ENCODE measurements at places on chromosomes 3 and 15. TPM values are rescaled to one million over a fixed set of nuclear protein-coding genes. Genes with fewer than 3 reads are reported as not detected.

PAK2 gene
- total RNA-seq: 37.2 TPM

CCDC13 gene
- total RNA-seq: 0.26 TPM

DHFR2 gene
- 3.2 TPM for total RNA-seq

FBXO40 gene
- not detected for total RNA-seq

LRRC31 gene
- total RNA-seq: not detected

TRANK1 gene
- 1.1 TPM for total RNA-seq

EIF4E3 gene
- total RNA-seq: 3.9 TPM

HIGD2B gene
- not detected for total RNA-seq

KCNMB3 gene
- 1.4 TPM for total RNA-seq

STT3B gene
- 68.7 TPM for total RNA-seq

ARHGAP11A gene
- total RNA-seq: 67.8 TPM

WDR93 gene
- total RNA-seq: 0.21 TPM

ROPN1 gene
- not detected for total RNA-seq

ANKRD34C gene
- not detected for total RNA-seq

ZPLD1 gene
- total RNA-seq: not detected

TMEM45A gene
- total RNA-seq: 1.9 TPM

ACKR4 gene
- not detected for total RNA-seq

HTR3E gene
- not detected for total RNA-seq

SLC12A1 gene
- total RNA-seq: not detected

DUOX1 gene
- total RNA-seq: not detected

ALPK3 gene
- 0.07 TPM for total RNA-seq

EFCAB12 gene
- total RNA-seq: 1.0 TPM

GOLGA8M gene
- total RNA-seq: 0.07 TPM

LPP gene
- 9.3 TPM for total RNA-seq

FHIT gene
- total RNA-seq: 0.75 TPM

CCR2 gene
- not detected for total RNA-seq

All from A549 treated with AZD2906 at 1 μM for 4 hours (cell line).